HFFc6 (cell line): ENCODE measurements at places on chromosomes 1 and 21.

- H3K4me1 ChIP-seq = peaks cover 42% of the 10 kb centered on the region
- peak; percentile 4 for DNase-seq
- H3K36me3 ChIP-seq = no peaks in the 10 kb centered on the region
- peaks cover 8% of the 10 kb centered on the region for H3K27me3 ChIP-seq
- H3K27ac ChIP-seq = no peak overlapping the region
Observed at GRCh38 chr1:30527511-30528140, 195.8 kb downstream of the MATN1 start.

DNA sequence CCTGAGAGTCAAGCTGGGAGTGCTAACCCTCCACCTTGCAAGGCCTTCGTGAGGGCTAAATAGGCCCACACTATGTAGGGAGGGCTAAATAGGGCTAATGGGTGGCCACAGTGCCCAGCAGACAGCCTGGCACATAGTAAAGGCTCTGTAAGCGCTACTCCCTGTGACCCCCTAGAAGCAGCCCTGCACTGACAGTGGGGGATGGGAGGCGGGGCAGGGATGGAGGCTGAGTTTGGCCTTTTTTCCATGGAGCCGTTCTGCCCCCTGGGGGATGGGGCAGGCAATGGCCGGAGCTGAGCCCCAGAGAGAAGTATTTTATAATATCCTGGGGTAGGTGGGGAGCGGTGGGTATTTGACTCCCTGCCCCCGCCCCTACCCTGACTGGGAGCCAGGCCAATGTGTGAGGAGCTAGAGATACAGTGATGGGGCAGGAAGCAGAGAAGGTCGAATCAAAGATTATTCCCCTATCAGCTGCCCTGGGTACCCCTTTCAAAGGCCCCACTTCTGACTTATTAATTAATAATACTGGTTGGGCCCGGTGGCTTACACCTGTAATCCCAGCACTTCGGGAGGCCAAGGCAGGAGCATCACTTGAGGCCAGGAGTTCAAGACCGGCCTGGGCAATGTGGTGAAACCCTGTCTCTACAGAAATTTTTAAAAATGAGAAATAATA is 42.3 kb downstream of the LACTBL1 start:
- peaks cover 43% of the 10 kb centered on the region for H3K27me3 ChIP-seq
- H3K4me1 ChIP-seq = peaks cover 6% of the 10 kb centered on the region
- H3K27ac ChIP-seq = no peak overlapping the region
- DNase-seq = peak; percentile 12

DNA sequence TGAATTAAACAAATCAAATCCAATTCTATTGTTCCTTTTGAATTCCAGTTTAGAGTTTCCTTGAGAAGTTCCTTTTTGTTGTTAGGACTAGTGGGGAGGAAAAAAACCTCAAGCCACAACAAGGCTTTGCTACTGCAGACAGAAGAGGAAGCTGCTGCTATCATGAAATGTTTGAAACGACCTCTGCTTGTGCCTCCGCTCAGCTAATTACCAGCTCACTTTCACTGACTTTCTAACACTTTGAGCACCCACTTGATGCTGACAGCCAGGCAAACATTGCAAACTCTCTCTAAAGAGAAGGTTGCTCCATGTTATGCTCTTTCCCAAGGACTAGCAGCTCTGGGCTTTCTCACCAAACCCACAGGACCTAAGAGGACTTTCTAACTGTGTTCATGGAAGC is 203.9 kb upstream of the PROX1 start:
- H3K4me1 ChIP-seq = no peaks in the 10 kb centered on the region
- no peak overlapping the region for H3K4me3 ChIP-seq
- no peaks in the 10 kb centered on the region for H3K27me3 ChIP-seq
- H3K27ac ChIP-seq = no peak overlapping the region
- H3K36me3 ChIP-seq = peaks cover 4% of the 10 kb centered on the region; the same call in 1 of the 2 replicates
- DNase-seq = no peak

- no peaks in the 10 kb centered on the region for H3K4me1 ChIP-seq
- no peak for DNase-seq
- H3K27ac ChIP-seq = no peak overlapping the region
- H3K4me3 ChIP-seq = no peak overlapping the region
Observed at GRCh38 chr1:151783796-151784195, 6.5 kb downstream of the TDRKH start.

- H3K4me1 ChIP-seq = peaks cover 15% of the 10 kb centered on the region; the same call in 1 of the 2 replicates
- peaks cover 4% of the 10 kb centered on the region for H3K27me3 ChIP-seq
- no peak overlapping the region for H3K4me3 ChIP-seq
- peaks cover 37% of the 10 kb centered on the region for H3K36me3 ChIP-seq
- no peak for DNase-seq
Observed at GRCh38 chr21:44822484-44823178, 4.8 kb upstream of the SUMO3 start.

GRCh38 chr1:224929335-224930237 is at the start of gene DNAH14:
Gene DNAH14 (plus strand): TSS chr1:224929675. CDS start chr1:224952703, 23,028 bp downstream.
- H3K27me3 ChIP-seq = no peaks in the 10 kb centered on the region
- peak; percentile 69 for DNase-seq
- H3K36me3 ChIP-seq = peaks cover 27% of the 10 kb centered on the region
- peak within 1 kb of the TSS; percentile 36; the same call in 1 of the 2 replicates for H3K27ac ChIP-seq

DNA sequence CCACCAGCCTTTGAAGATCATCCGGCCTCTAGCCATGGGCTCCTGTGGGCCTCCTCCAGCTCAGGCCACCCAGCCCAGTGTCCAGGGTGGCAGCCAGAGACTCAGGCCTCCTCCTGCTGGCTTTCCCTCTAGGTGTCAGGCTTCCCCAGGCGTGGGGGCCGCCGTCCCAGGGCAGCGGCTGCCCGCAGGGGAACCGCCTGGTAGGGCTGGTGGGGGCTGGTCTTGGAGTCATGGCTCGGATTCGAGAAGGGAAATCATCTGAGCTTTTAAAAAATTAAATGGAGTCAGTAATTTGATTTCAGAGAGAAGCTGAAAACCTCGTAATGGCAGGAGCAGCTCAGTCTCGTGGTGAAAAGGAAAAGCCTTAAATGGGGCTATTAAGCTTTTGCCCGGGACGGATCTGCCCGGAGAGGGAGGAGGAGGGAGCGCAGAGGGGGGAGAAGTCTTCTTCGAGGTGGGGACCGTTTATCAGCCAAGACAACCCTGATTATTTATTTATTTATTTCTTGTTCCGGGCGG is 66.4 kb upstream of the TARDBP start:
- H3K4me3 ChIP-seq = no peak overlapping the region
- no peak for DNase-seq
- peaks cover 41% of the 10 kb centered on the region for H3K27me3 ChIP-seq
- no peak overlapping the region for H3K27ac ChIP-seq
- no peaks in the 10 kb centered on the region for H3K36me3 ChIP-seq

- peaks cover 78% of the 10 kb centered on the region for H3K4me1 ChIP-seq
- no peaks in the 10 kb centered on the region; the same call in 1 of the 2 replicates for H3K27me3 ChIP-seq
- peaks cover 9% of the 10 kb centered on the region for H3K36me3 ChIP-seq
- DNase-seq = peak; percentile 98
- peak overlapping the region; percentile 84 for H3K4me3 ChIP-seq
- peak overlapping the region; percentile 100 for H3K27ac ChIP-seq
Observed at GRCh38 chr21:33976082-33977016, 60.7 kb upstream of the ATP5PO start.

DNA sequence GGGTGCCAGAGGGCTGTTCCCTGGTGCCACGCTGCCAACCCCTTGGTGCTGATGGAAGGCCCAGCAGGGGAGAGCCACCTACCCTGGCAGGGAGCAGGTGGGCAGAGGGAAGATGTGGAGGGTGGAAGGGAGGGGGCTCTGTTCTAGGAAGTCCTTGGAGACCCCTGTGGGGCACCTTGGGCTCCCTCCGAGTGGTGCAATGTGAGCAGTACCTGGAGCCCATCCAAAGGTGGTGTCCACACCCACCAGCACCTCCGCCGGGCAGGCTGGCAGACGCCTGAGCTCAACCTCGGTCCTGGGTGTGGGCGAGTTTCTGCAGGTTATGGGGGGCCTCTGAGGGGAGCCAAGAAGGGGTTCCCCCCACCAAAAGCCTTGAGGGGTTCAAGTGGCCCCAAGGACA is 11.3 kb upstream of the DNMT3L start:
- H3K36me3 ChIP-seq = no peaks in the 10 kb centered on the region
- H3K4me1 ChIP-seq = no peaks in the 10 kb centered on the region
- H3K4me3 ChIP-seq = no peak overlapping the region
- H3K27ac ChIP-seq = no peak overlapping the region

DNA sequence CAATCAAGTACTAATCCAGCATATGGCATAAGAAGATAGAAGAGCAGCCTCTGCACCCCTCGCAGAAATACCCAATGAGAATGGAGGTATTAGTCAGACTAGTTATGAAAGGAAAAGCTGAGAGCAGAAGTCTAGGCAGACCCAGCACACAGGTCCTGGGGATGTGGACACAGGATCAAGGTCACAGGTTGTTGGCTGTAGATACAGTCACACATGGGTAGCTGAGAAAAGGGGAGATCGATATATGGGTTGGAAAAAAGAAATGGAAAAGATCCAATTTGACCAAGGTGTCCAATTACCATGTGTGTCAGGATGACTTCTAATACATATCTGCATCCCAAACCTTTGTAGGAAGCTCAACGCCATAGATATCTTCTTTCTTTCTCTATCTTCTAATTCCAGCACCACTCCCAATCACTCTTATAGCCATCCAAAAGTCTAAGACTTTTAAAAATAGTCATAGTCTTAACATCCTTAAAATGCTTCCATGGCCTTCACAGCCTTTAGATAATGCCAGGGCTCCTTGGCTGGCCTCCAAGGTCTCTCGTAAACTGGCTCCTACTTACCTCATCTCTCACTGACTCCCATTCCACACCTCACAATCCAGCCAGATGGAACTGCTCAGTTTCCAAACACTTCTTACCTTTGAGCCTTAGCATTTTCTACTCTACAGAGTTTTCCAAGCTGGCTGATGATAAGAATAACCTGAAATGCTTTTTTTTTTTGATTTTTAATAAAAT is 8.3 kb upstream of the ZC3H11B start:
- H3K4me3 ChIP-seq = no peak overlapping the region
- H3K4me1 ChIP-seq = no peaks in the 10 kb centered on the region
- H3K27me3 ChIP-seq = no peaks in the 10 kb centered on the region; the same call in 1 of the 2 replicates
- H3K27ac ChIP-seq = no peak overlapping the region

- H3K27ac ChIP-seq = peak overlapping the region; percentile 14; the same call in 1 of the 2 replicates
- no peak for DNase-seq
- H3K27me3 ChIP-seq = no peaks in the 10 kb centered on the region; the same call in 1 of the 2 replicates
- H3K4me1 ChIP-seq = peaks cover 51% of the 10 kb centered on the region
- peak overlapping the region; percentile 46 for H3K4me3 ChIP-seq
Observed at GRCh38 chr1:172109359-172109758, 268.1 kb downstream of the DNM3 start.

GRCh38 chr1:246843876-246844275 is 87.9 kb downstream of the AHCTF1 start:
- H3K4me3 ChIP-seq = no peak overlapping the region
- no peak for DNase-seq

DNA sequence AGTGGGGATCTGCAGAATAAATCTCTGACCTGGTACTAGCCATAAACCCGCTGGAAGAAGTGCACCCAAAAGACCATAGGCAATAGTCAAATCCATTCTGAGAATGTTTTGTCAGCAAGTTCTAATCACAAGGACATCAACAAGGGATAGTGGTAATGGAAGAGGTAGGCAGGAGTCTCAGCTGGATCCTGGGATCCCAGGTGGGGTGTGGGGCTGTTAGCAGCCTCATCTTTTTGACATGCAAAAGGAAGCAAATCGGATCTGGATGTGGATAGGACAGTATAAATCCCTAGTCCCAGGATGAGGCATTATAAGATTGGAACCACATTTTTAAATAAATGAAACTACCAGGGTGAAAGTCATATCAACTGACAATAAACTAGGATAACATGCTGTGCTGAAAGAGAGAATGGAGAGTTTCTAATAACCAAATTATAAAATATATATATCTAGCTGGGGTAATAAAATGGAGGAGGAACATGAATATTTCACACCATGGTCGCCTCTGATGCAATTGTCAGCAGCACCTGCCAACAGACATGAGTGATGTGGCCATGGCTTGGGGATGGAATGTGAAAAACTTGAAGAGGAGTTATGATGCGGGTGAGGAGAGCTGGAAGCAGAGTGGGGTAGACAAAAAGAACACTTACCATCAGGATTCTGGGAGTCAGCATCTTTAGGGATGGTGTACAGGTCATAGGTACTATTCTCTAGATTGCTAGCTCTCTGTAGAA is 23.7 kb upstream of the PEX19 start:
- H3K27ac ChIP-seq = peak overlapping the region; percentile 69
- H3K27me3 ChIP-seq = peaks cover 6% of the 10 kb centered on the region; the same call in 1 of the 2 replicates
- H3K4me1 ChIP-seq = peaks cover 28% of the 10 kb centered on the region
- H3K4me3 ChIP-seq = no peak overlapping the region
- peaks cover 54% of the 10 kb centered on the region for H3K36me3 ChIP-seq
- no peak for DNase-seq

- H3K36me3 ChIP-seq = no peaks in the 10 kb centered on the region
- H3K27ac ChIP-seq = no peak overlapping the region
- peaks cover 7% of the 10 kb centered on the region for H3K27me3 ChIP-seq
- DNase-seq = no peak
- no peak overlapping the region for H3K4me3 ChIP-seq
- no peaks in the 10 kb centered on the region for H3K4me1 ChIP-seq
Observed at GRCh38 chr1:162187687-162188276, 118.3 kb downstream of the NOS1AP start.

GRCh38 chr1:226942392-226942791 is 2.3 kb downstream of the COQ8A start:
- H3K4me3 ChIP-seq = no peak overlapping the region
- no peaks in the 10 kb centered on the region; the same call in none of the 2 replicates for H3K27me3 ChIP-seq
- DNase-seq = no peak
- peaks cover 31% of the 10 kb centered on the region for H3K4me1 ChIP-seq
- H3K36me3 ChIP-seq = no peaks in the 10 kb centered on the region

GRCh38 chr21:44516342-44516741 is 23.7 kb downstream of the KRTAP10-1 start:
- no peaks in the 10 kb centered on the region; the same call in 1 of the 2 replicates for H3K36me3 ChIP-seq
- no peaks in the 10 kb centered on the region for H3K4me1 ChIP-seq

- no peak overlapping the region for H3K27ac ChIP-seq
- no peaks in the 10 kb centered on the region for H3K4me1 ChIP-seq
- H3K27me3 ChIP-seq = no peaks in the 10 kb centered on the region; the same call in 1 of the 2 replicates
- no peak overlapping the region for H3K4me3 ChIP-seq
- DNase-seq = no peak
Observed at GRCh38 chr1:81430955-81431623, 369.6 kb upstream of the ADGRL2 start.

DNA sequence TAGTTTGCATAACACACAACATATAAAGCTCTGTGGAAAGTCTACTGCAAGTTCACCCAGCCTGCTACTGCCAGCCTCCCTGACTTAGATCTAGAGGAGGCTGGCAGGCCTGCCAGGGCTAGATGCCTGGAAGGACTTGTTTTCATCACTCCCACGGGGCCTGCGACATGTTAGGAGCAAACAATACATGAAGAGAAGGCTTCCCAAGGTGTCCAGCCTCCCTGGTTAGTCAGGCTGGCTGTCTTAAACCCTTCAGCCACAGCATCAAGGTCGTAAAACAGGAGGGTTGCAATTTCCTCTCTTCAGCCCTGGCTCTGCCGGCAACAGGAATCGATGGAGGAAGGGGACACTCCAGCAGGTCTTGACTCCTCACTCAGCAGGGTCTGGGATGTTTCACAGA is 104.5 kb downstream of the NGF start:
- H3K27ac ChIP-seq = peak overlapping the region; percentile 46
- DNase-seq = no peak
- peaks cover 23% of the 10 kb centered on the region for H3K36me3 ChIP-seq
- H3K4me3 ChIP-seq = no peak overlapping the region

- H3K27ac ChIP-seq = no peak overlapping the region
- DNase-seq = peak; percentile 73
- H3K27me3 ChIP-seq = peaks cover 43% of the 10 kb centered on the region
- peak overlapping the region; percentile 83 for H3K4me3 ChIP-seq
Observed at GRCh38 chr1:203326830-203327683, 21.7 kb downstream of the BTG2 start.

- peak; percentile 31 for DNase-seq
- no peaks in the 10 kb centered on the region for H3K36me3 ChIP-seq
- H3K27ac ChIP-seq = peak overlapping the region; percentile 71
- H3K4me3 ChIP-seq = peak overlapping the region; percentile 91
- H3K27me3 ChIP-seq = no peaks in the 10 kb centered on the region; the same call in 1 of the 2 replicates
Observed at GRCh38 chr1:109395602-109396512, 1.9 kb downstream of the SORT1 start.
